Fibroblast of skin of left quadriceps (primary cell): ENCODE measurements at places on chromosomes 3 and 15.

DNA sequence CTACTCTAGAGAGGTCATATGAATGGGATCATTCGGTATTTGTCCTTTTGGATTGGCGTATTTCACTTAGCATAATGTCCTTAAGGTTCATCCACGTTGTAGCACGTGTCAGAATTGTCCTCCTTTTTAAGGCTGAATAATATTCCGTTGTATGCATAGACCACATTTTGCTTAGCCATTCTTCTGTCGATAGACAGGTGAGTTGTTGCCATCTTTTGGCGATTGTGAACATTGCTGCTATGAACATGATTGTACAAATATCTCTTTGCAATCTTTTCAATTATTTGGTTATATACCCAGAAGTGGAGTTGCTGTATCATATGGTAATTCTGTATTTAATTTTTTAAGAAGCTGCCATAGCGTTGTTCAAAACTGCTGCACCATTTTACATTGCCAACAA lies 52.4 kb upstream of the GOLGA8J start:
- DNase-seq = no peak

DNA sequence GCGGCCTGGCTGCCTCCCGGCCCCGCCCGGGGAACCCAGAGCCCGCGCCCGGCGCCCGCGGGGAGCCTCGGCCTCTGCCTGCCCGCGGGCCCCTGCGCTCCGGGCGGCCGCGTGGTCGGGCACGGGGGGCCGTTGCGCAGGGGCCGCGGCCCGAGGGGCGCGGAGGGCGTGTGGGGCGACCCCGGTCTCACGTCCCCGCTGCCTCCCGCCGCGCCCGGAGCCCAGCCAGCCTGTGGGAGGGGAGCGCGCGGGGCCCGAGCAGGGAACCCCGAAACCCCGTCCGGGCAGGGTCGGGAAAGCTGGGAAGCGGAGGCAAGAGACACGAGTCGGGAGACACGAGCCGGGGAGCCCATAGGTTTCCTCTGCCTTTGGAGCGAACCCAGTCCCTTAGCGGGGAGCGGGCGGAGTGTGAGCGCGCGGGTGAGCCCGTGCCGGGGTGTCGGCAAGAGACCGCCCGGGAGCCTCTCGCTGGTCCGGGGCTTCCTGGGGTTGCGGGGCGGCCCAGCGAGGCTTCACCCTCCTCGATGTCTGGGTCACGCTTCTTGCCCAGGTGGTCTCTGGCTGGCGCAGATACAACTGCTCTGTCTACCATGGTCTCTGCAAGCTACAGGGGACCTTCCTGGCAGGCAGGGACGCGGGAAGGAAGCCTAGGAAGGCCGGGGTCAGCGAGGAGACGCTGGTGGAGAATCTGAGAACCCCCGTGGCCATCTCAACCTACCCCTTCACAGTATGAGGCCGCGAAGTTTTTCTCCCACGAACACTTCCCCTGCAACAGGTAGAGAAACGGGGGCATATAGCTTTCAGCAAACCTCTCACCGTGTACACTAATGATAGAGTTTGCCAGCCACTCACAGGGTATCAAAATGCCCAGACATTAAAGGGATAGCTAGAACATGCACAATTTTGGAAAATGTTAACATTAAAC lies 586 bp downstream of the LRRK1 start:
- no peak for DNase-seq

DNA sequence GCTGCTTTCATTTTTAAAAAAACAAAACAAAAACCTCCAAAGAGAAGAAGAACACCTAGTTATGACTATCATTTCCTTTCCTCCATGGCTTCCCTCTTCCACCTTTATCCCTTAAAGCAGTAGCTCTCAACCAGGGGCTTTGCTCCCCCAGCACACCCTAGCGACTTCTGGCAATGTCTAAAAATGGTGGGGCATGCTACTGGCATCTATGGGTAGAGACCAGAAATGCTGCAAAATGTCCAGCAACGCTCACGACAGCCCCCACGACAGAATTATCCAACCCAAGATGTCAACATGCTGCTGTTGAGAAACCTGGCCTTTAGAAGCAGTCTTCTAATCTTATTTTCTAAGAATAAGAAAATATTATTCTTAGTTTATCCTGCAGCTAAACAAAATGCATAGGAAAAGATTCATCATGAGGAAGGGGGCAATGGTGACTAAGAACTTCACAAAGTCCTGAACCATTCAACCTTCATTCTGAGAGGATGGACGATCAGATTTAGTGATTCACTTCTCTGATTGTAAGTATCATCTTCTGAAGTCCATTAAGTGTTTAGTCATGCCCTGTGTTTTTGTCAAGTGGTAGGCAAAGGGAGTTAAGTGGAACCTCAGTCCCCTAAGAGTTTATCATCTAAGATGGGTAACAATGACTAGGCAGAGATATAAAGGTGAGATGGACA lies 81.7 kb downstream of the CCNL1 start:
- DNase-seq = no peak

- no peak for DNase-seq
These were observed 23.7 kb downstream of the FAM98B start for GRCh38 chr15:38477637-38478036.

DNA sequence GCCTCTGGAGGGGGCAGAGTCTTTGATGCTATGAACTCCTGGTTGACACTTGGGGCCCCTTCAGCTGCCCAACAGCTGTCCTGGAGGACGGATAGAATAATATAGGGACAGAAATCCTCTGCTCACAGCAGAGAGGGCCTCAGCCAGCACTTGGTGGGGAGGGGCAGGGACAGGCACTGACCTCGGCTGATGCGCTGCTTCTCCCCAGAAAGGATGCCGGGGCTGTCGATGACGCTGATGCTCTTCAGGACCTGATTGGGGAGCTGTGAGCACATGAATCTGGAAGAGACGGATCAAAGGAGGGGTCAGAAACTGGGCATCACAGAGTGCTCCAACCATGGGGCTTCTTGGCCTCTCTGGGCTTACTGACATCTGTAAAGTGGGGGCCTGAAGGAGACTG lies 29.5 kb downstream of the EHD4 start:
- DNase-seq = no peak

- DNase-seq = no peak
These were observed 45.3 kb upstream of the PPP4R2 start for GRCh38 chr3:72951259-72951722.

GRCh38 chr3:165444745-165445144 lies 248.6 kb upstream of the SLITRK3 start:
- DNase-seq = no peak

DNA sequence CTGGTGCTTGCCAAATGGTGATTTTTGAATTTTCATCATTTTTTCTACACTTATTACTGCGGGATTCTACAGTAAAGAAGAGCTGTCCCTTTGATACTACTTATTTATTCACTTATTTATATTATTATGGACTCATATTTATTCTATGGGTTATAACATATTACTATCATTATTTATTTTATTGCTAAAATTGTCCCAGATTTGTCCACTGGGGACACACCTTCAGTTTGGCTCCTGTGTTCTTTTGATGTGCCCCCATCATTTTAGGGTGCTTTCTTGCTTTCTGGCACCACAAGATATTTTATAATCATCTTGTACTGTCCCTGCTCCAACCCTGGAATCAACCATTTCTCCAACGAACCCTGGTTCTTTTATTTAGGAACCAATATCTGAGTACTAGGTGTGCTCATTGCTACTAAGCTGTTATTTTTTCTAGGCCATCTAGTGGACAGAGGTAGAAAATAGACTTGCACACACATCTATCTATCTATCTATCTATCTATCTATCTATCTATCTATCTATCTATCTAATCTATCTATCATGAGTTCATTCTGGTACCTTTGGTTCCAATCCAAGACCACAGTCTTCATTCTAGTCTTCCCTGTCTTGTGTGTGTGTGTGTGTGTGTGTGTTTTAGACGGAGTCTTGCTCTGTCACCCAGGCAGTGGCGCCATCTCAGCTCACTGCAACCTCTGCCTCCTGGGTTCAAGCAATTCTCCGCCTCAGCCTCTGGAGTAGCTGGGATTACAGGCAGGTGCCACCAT lies 16.0 kb downstream of the SLC22A14 start:
- no peak for DNase-seq

- no peak for DNase-seq
These were observed 41.9 kb downstream of the NOX5 start for GRCh38 chr15:69056365-69056764.

DNA sequence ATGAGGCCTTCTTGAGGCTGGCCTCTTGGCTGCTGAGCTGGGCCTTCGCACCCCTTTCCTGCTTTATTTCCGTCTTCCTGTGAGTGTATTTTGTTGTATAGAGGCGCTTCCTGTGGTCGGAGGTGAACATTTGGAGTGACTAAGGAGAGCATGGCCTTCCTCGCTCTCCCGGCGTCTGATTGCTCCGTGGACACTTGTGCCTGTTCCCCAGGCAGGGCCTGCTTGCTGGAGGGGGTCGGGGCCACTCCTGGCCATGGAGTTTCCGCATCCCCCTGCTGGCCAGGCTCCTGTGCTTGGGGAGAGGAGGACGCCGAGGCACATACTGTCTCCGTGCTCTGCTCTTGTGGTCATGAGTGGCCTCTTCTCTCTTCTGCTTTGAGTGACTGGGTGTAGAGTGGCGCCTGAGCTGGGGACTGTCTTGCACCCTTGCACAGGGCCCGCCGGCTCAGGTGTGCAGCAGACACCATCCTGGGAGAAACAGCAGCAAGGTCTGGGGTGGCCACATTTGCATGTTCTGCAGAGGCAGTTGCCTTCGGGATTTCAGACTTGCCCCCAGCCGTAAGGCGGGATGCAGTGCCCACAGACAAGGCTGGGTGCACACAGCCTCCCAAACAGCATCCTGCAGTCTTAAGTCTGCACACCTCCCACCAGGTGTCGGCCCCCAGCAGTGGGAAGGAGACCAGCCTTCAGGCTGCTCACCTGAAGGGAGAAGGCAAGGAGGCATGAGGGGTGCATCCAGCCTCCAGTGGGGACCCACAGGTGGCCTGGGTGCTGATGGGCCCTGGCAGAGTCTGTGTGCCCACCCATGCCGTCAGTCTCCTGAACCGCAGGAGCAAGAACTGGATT lies 16.4 kb downstream of the KLF13 start:
- no peak for DNase-seq

GRCh38 chr15:43550527-43551363 lies 33.3 kb downstream of the MAP1A start:
- DNase-seq = peak; percentile 75

DNA sequence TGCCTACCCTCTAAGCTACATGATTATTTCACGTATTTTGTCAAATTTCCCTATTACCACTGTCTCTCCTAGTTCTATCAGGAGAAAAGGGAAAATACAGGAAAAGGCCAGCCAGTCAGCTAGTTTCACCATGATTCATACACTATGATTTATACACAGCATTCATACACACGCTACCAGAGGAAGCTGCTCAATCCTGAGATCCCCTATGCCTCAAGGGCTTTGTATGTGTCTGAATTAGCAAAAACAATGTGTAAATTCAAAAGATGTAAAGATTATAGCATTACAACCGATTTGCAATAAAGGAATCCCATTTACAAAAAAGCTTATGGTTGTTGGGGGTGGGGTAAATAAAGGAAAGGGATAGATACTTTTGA lies 3.1 kb upstream of the ACKR4 start:
- peak; percentile 74 for DNase-seq

GRCh38 chr3:194352667-194353246 lies 1.6 kb upstream of the CPN2 start:
- DNase-seq = no peak

GRCh38 chr3:128709506-128710210 lies 16.3 kb upstream of the RAB7A start:
- DNase-seq = no peak

DNA sequence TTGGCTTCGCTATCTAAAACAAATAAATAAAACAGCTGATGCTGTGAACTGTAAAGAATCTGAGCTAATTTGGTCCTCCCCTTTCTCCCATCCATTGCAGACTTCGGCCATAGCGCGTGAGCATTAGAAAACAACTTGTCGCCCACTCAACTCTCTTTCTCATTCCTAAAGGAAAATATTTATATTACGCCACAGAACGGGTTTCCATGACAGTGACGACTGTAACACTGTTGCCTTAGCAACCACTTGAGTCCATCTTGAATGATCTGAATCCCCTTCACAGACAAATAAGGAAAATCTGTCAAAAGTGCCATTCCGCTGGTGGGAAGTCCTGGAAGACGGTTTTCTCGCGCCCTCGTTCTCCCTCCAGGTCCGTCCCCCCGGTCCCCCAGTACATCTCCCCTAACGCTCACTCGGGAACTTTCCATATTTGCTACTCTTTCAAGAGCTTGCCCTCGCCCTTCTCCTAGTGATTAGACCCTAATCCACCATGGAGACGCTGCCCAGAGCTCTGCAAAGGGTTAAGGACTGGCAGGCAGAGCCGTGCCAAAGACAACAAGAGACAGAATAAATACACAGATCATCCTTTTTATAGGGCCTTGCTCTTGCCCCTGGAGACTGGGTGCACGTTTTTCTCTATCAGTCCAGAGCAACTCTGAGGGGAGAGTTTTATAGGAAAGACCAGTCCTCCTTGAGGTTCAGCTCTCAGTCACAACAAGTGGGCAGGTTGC lies 50.5 kb downstream of the CRYGS start:
- no peak for DNase-seq

GRCh38 chr15:35698331-35698730 lies 152.4 kb upstream of the DPH6 start:
- no peak for DNase-seq

DNA sequence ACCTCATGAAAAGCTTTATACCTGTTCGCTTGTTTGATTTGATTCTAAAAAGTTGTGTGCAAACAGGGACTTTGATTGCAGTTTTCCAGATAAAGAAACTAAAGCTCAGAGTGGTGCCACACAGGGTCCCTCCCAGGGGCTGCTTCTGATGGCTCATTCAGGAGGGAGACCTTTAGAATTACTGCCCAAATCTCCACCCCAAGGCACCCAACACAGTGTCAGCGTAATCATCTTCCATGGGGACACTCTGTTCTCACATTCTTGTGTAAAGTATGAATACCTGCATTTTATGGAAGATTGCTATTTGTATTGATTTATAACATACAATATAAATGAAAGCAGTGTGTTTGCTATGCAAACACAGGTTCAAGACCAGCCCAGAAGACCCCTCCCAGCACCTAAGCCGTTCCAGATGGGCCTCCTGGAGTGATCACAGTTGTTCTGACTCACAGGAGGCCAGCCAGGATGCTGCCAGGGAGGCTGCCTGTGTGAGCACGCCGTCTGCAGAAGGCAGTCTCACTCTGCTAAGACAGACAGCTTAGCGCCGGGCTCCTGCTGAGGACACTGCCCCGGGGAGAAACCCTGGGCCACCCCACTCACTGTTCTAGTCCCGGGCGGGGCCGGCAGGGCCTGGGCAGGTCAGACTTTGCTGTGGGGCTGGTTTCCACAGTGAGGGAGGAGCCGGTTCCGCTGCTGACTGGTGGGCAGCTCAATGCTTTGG lies 185.6 kb downstream of the FAM43A start:
- peak; percentile 79 for DNase-seq

- no peak for DNase-seq
These were observed 94.3 kb downstream of the CEMIP start for GRCh38 chr15:80873366-80873952.
